ENCODE measurements at places on chromosomes 6 and 20. TPM values are rescaled to one million over a fixed set of nuclear protein-coding genes. Genes with fewer than 3 reads are reported as not detected.
A peak's percentile ranks its signal among the peaks of the same experiment; 100 is the strongest.

- no peak for DNase-seq
These were observed 66.3 kb upstream of the KCNK16 start for GRCh38 chr6:39388606-39389483.

DNA sequence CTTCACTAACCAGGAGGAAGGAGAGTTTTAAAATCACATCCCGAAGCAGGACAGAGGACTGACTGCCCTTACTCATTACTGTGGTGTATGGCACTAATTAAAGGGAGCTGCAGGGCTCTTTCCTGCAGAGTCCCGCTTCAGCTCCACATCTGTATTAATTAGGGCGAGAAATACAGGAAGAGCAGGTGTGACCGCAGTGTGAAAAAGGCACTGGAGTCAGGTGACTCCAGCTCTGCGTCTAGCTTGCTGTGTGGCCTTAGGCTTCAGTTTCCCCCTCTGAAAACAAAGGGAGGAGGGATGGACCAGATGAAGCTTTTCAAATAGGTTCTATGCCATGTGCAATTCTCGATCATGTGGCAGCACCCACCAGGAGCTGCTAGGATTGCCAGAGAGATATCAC, 34.0 kb downstream of the KIAA1755 start:
- DNase-seq: no peak

- no peak for DNase-seq
These were observed 34.6 kb downstream of the SOX4 start for GRCh38 chr6:21628160-21628559.

PCSK2 gene
- 2.6 TPM for polyA plus RNA-seq

GRCh38 chr20:555976-556385, 12.4 kb upstream of the CSNK2A1 start:
- DNase-seq: peak; percentile 70

DNA sequence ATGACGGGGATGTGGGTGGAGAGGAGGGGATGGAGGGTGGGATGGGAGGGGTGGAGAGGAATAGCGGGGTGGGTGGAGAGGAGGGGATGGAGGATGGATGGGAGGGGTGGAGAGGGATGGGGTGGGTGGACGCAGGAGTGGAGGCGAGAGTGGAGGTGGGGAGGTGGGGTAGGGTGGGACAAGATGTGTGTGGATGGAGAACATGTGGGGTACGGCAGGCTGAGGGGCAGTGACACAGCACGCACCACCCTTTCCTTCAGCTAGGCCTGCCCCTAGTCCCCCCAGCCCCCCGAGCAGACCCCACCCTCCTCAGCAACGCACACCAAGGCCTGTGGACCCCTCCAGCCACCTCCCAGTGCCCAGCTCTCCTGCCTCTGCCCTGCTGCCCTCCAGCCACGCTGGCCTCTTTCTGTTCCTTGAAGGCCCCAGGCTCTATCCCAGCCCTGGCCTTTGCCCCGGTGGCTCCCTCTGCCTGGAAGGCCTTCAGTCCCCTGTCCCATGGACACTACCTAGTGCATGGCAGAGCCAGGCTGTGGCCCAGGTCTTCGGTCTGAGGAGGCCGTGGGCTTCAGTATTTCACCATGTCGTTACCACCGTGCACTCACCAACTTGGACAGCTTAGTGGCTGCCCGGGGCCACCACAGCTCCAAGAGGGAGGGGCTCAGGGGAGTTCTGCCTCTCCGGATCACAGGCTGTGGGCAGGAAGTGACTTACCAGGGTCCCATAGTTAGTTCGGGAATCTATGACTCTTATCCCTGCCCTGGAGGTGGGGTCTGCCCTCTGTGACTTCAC, 78.4 kb upstream of the PMEPA1 start:
- no peak for DNase-seq

DNA sequence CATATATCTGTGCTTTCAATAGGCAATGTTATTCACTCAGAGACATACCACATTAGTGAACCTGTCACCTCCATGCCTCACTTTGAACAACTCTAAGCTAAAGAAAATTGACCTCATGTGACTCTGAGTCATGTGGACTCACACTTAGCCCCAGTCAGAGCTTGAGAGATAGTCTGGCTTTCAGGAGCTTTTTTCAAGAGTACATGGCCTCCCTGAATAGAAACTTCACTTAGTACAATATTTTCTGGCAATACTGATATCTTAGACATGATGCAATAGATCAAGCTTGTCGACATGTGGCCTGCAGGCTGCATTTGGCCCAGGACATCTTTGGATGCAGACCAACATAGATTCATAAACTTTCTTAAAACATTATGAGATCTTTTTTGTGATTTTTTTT, 8.5 kb downstream of the SPTLC3 start:
- DNase-seq: peak; percentile 81

- no peak for DNase-seq
These were observed 823.2 kb downstream of the DHX35 start for GRCh38 chr20:39785252-39785917.

RBBP8NL gene
- polyA plus RNA-seq: 8.0 TPM

DNA sequence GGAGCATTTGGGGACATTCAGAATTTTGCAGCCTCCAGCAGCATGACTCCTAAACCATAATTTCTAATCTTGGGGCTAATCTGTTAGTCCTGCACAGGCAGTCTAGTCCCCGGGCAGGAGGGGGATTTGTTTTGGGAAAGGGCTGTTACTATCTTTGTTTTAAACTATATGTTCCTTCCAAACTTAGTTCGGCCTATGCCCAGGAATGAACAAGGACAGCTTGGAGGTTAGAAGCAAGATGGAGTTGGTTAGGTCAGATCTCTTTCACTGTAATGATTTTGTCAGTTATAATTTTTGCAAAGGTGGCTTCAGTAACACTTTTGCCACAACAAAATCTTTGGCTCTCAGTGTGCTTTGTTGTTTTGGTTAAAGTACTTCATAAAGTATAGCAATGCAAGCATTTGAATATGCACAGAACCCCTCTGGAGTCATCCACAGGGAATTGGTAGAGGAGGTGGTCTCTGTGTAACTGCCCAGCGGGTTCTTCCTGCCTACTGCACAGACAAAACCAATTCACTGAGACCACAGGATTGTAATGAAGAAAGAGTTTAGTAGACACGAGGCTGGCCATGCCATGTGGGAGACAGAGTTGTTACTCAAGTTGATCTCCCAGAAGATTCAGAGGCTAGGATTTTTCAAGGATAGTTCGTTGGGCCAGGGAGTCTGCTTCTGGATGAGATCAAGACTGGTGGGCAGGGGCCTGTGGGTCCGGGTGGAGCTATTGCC, 224.1 kb upstream of the MYLIP start:
- no peak for DNase-seq

PSORS1C2 gene
- not detected for polyA plus RNA-seq

MLIP gene
- polyA plus RNA-seq: 3.6 TPM

PTGIS gene
- 15.1 TPM for polyA plus RNA-seq

MYO6 gene
- 106 TPM for polyA plus RNA-seq

DNA sequence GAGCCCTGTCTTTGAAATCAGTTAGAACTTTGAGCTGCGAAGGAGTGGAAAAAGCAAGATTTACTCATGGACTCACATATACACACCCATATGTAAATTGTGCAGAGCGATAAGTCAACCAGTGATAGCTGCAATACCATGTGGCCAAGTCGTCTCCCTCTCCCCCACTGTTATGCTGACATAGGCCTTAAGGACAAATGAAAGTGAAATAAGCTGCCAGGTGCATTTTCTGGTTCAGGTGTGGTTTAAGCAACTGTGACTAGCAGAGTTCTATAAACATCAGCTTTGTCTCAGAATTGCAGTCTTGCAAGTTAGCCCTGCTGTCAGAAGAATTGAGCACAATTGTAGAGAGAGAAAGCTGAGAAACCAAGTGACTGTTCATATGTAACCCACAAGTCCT, 9.6 kb downstream of the FAM83B start:
- DNase-seq: peak; percentile 97

- DNase-seq: no peak
These were observed 22.2 kb downstream of the OLIG3 start for GRCh38 chr6:137471986-137472385.

DNA sequence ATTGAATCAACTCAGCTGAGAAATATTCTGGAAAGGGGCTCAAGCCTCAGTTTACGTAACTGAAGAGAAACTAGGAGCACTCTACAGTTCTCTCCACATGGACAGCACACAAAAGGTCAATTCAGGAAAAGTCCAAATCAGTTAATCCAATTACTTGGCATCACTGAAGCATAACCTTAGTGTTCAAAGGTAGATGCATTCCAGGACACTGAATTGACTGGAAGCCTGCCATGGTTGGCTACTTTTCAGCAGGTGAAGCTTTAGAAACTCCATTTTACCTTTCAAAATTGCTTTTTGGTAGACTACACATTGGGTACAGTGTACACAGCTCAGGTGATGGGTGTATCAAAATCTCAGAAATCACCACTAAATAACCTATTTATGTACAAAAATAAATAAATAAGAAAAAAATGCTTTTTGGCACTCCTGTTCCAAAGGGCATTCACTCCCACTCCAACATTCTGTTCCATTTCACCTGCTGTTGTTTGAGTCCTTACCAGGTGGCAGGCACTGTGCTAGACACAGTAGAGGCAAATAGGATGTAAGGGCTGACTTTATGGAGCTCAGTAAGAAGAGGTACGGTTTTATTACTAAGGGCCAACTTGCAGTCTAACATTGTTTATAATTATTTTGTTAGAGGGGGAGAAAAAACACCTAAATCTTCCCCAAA, 153.4 kb downstream of the FAXC start:
- no peak for DNase-seq

SULF2 gene
- 31.7 TPM for polyA plus RNA-seq

- no peak for DNase-seq
These were observed 545.6 kb downstream of the HDGFL1 start for GRCh38 chr6:23114812-23115504.

DNA sequence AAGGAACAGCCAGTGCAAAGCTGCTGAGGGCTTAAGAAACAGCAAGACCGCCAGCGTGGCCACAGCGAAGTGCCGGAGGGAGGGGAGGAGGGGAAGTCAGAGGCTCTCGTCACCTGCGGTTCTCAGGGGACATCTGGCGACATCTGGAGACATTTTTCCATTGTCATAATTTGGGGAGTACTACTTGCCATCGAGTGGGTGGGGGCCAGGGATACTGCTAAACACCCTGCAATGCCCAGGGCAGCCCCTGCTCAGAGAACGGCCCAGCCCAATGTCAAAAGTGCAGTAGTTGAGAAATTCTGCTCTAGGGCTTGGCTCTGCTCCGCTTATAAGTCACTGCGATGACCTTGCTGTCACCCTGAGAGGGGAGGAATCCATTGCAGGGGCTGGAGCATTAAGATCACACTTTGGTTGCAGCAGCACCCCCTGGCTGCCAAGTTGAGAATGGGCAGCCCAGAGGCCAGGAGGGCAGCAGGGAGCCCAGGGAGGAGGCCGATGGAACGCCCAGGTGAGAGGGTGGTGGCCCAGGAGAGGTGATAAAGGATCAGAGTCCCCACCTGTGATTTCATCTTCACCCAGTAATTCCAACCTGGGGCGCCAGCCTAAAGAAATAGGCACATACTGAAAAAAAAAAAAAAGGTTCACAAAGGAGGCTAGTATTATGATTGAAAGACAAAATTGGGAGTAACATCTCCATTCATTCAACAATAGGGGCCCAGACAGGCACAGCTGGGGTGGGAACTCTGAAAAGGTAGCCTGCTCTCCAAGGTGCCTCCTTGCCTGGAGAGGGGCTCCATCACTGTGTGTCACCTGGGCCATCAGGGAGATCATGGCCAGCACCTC, 218.2 kb downstream of the BMP7 start:
- peak; percentile 42 for DNase-seq

NKAIN2 gene
- 0.19 TPM for polyA plus RNA-seq

GRCh38 chr6:129875610-129876520, 14.8 kb upstream of the TMEM244 start:
- no peak for DNase-seq

CRISP2 gene
- 0.30 TPM for polyA plus RNA-seq

DNA sequence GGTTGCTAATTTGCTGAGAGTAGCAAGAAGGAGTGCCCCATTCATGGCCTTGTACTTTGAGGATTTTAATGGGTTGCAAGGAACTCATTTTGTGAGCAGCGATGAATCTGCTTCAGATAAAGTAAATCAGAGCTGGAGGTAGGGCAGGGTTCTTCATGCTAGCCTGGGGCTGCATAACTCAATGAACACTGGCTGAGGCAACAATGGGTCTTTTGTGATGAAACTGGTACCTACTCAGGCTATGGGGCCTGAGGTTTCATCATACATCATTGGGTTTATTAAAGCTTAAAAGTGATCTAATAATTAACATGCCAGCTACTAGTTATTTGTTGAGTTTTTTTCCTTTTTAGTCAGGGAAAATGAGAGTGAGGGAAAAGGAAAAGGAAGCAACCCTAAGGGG, 106.9 kb downstream of the FAM50B start:
- DNase-seq: no peak

CRIP3 gene
- polyA plus RNA-seq: 2.3 TPM

DNA sequence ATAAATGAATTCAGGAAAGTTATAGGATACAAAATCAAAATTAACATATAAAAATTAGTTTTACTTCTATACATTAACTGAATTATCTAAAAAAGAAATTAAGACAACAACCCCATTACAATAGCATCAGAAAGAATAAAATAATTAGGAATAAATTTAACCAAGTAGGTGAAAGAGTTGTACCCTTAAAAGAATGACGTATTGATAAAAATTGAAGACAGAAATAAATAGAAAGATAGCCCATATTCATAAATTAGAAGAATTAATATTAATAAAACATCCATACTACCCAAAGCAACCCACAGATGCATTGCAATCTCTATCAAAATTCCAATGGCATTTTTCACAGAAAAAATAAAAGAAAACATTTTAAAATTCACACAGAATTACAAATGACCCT, 242.8 kb downstream of the MMUT start:
- DNase-seq: no peak

AVP gene
- polyA plus RNA-seq: 2.7 TPM

CDSN gene
- polyA plus RNA-seq: not detected

ETV7 gene
- polyA plus RNA-seq: 7.4 TPM

ADTRP gene
- 53.5 TPM for polyA plus RNA-seq

C2 gene
- 7.4 TPM for polyA plus RNA-seq

- no peak for DNase-seq
These were observed 41.3 kb downstream of the ADGRF1 start for GRCh38 chr6:47000842-47001241.

RAET1G gene
- polyA plus RNA-seq: not detected

DNA sequence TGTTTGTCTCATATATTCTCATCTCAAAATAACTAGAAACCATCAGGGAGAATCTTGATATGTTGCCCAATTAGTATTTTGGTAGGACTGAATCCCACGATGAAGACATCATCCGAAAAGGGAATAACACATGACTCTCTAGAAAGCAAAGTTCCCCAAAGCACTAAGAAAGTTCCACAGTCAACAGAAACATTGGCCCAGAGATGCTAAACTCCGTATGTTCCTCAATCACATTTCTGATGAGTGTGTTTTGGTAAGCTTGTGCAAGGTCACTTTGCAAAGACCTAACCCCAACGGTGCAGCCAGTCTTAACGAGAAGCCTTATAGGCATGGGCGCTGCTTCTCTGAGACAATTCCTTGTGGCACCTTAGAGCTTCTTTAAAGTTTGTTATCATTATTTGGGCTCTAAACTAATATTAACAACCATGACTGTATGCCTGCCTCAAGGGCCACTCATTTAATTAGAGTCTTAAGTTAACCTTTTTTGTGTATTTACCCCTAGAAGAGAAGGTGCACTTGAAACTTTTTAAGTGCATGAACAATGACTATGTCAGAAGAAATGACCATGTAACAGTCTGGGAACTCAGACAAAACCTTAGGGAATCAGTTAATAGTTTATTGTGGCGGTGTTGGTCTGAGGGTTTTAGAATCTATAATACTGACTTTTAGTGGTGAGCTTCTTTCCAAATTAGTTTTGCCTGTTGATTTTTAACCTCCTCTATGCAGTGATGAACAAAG, 202.0 kb upstream of the RAB32 start:
- no peak for DNase-seq

GRCh38 chr6:121521164-121521555, 85.7 kb downstream of the GJA1 start:
- no peak for DNase-seq

Data from small intestine (tissue), 16 donors.